CD4-positive, alpha-beta T cell (primary cell): ENCODE measurements at places on chromosomes 1 and 21.

DNA sequence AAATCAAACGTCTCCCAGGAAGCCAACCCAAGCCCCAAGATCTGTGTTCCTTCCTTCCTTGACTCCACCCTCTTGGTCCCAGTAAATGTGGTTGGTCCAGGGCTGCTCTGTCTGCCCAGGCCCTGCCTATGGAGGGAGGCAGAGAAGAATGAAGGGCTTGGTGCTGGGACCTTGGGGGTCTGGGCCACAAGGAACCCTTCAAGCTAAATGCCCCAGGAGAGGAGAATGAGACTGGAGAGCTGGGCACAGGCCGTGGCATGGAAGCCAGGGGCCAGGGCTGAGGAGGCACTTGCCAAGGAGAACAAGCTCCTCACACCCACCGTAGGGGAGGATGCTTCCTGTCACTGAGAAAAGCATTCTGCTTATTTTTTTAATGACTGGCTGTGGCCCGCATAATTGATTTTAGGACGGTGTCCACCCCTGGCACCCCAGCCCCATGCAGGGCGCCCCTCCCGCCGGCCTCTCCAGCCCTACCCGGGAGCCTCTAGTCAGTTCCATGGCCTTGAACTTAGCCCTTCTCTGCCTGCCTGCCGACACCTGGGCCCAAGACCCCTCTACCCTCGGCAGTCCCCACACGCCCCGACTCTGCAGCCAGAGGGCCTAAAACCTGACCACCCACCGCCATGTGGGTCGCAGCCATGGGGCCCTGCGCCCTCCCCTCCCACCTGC is 889 bp downstream of the CLEC20A start:
- DNase-seq: no peak

- no peak for DNase-seq
Measured at GRCh38 chr1:203425663-203425975, 50.0 kb upstream of the PRELP start.

DNA sequence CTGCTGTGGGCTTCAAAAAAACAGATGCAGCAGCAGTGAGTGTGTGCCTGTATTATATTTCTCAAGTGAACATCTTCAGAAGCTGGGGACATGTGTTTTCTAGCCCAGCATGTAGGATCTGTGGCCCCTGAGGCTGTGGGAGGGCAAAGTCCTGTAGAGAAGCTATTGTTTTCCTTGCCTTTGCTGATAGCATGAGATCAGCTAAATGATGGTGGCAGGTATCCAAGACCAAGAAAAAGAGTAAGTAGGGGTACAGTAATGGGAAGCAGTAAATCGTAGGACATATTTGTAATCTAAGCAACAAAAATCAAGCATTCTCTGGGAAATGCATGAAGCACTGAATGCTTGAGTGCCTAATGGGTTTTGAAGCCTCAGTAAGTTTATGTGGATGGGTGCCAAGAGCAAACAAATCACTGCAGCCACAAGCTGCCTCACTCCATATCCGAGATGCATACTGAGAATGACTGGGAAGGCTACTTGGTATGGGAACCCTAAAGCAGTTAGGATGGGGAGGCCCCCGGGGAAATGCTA is 98.3 kb downstream of the CD58 start:
- DNase-seq: no peak

GRCh38 chr1:245863566-245864184 is 643.4 kb downstream of the SMYD3 start:
- DNase-seq: no peak

GRCh38 chr1:152919071-152919470 is 10.7 kb downstream of the IVL start:
- no peak for DNase-seq
